NCI-H1048 (cell line): ENCODE measurements at places on chromosomes 11 and 22.

GRCh38 chr11:33670250-33671011, 30.2 kb downstream of the C11orf91 start:
- DNase-seq: no peak

DNA sequence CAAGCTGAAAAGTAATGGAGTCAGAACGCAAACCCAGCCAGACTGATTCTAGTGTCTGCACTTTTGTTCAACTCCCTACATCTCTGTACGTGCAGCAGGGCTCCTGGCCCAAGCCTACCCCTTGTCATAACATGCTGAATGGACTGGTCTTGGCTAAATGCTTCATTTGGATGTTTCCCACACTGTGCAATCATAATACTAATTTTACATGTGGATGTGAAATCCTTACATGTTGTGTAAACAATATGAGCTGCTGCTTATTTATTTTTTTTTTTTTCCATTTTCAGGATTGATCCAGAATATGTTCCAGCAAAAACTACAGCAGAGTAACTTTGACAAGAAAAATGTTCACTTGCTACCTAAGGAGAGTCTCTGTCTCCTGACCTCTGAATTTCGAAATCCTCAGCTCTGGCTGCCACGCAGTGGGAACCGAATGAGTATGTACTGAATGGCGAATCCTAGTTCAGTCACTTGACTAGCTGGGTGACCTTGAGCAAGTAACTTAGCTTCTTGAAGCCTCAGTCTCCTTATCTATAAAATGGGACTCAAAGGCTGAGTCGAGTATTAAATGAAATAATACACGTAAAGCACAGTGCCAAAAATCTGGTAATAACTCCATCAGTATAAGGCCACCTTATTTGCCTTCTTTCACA, 133.4 kb downstream of the EHF start:
- no peak for DNase-seq

- no peak for DNase-seq
Measured at GRCh38 chr11:112751329-112751728, 209.9 kb upstream of the NCAM1 start.

GRCh38 chr22:25120093-25120561, 79.5 kb upstream of the CRYBB3 start:
- no peak for DNase-seq

GRCh38 chr11:7484131-7484530, 1.2 kb upstream of the OLFML1 start:
- no peak for DNase-seq

- DNase-seq: no peak
Measured at GRCh38 chr11:128061281-128061871, 526.0 kb downstream of the ETS1 start.

GRCh38 chr11:396511-396947, 2.5 kb downstream of the PKP3 start:
- no peak for DNase-seq

- no peak for DNase-seq
Measured at GRCh38 chr11:73394416-73395296, 18.5 kb downstream of the RELT start.
